Upper lobe of left lung (tissue), 6 donors: ENCODE measurements at places on chromosomes 6 and 20.
A peak's percentile ranks its signal among the peaks of the same experiment; 100 is the strongest.

GRCh38 chr6:12007473-12007872 lies 4.6 kb upstream of the HIVEP1 start:
- DNase-seq: no peak

GRCh38 chr6:18264923-18265377 lies 620 bp upstream of the DEK start:
- DNase-seq: no peak

DNA sequence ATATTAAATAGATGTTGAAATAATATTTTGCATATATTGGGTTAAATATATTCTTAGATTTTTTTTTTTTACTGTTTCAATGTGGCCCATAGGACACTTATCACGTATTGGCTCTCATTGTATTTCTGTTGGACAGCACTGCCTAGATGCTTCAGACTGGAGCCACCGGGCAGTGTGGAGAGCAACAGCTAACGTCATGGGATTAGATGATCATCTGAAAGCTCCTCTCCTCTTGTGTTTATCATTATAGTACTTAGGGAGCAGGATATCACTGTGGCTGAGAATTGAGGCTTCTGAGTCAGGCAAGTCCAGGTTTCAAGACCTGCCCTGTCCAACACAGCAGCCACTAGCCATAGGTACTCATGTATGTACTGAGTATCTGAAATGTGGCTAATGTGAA lies 87.4 kb downstream of the ZHX3 start:
- DNase-seq: no peak

- no peak for DNase-seq
Observed at GRCh38 chr6:7505189-7505699, 36.2 kb upstream of the DSP start.

GRCh38 chr6:162917506-162917905 lies 189.7 kb downstream of the PACRG start:
- no peak for DNase-seq

GRCh38 chr20:58693226-58694006 lies 816 bp downstream of the NPEPL1 start:
- DNase-seq: peak; percentile 91
